ENCODE measurements at places on chromosomes 4 and X.
A peak's percentile ranks its signal among the peaks of the same experiment; 100 is the strongest.

DNA sequence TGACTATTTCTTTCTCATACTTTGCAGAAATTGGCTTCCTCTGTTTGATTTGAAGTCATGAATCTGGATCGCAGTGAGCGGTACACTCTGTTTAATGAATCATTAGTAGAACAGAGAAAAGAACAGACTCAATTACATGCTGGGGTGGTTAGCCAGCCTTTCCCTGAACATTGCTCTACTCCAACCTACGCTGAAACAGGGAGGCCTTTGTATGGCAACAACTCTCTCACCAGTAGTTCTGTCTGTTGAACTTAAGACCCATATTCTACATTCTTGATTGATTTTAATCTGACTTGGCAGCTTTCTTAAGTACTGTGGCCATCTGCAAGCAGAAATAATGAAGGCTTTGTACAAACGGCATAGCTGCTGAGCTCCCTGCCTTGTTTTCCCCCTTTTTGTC is 19.0 kb upstream of the AP1S2 start:
- no peak for DNase-seq

DNA sequence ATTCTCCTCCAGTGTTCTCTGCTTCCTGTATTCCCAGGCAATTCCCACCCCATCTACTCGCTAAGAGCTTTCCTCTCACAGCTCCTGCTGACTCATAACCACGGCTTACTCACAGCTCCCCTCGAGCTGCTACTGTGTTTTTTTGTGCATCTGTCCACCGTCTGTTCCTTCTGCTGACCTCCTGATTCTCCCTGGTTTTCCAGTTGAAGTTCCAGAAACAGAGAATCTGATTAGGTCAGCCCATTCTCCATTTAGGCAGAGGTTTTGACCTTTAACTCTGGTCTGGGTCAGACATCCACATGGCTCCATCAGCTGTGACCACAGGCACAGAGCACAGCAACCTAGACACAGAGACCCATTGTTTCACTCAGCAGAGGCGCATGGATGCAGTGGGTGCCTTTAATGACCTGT is 5.5 kb upstream of the SMIM20 start:
- no peak for DNase-seq

- DNase-seq = no peak
Measured at GRCh38 chrX:117987373-117987772, 129.2 kb downstream of the KLHL13 start.

DNA sequence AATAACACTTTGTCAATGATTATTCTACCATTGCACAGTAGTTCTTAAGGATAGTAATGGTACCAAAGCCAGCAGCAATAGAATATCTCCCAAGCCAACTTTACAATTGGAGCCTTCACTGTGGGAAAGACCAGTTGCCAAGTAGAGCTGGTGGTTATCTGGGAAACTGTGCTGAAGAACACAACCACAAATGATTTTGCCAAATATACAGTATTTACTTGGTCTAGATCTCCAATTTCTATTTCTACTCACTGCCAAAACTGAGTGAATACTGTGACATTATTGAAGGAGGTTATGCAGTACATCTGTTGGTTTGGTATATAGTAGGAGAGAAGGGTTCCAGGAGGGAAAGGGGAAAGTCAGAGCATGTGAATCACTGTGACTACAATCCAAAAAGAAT is 3.8 kb downstream of the TET2 start:
- peak; percentile 50 for DNase-seq

GRCh38 chrX:21907260-21907659 is 33.2 kb upstream of the SMS start:
- DNase-seq = no peak

GRCh38 chrX:137031039-137031438 is 2.8 kb downstream of the GPR101 start:
- DNase-seq = no peak

GRCh38 chrX:107324493-107325310 is 118.3 kb downstream of the DNAAF6 start:
- peak; percentile 56 for DNase-seq

DNA sequence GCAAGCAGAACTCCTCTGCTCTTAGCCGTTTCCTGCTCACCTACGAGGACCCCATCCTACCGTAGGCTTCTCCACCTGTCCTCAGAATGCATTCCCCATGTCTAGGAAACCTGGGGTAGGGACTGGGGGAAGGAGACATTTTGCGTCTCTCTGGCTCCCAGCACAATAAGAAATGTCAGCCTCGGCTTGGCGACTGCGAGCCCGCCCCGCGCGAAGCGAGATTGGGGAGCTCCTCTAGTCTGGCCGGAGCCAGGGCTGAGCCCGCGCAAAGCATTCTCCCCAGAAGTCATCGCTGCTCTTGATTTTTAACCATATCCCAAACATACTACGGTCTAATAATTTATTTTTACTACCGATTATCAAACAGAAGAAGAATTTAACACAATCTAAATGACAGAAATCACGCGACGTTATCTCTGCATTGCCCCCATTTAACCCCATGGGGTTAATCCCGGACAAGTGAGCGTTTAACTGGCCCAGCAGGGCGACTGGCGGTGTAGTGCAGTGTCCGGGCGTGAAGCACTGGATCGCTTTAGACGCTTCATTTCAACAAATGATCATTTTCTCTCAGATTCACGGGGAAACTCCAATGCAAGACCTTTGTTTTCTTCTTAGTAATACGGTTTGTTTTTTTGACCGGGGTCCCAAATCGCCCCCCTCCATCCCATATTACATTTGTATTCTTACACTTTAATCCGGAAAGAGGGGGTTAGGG is 8.0 kb upstream of the PITX2 start:
- no peak for DNase-seq

DNA sequence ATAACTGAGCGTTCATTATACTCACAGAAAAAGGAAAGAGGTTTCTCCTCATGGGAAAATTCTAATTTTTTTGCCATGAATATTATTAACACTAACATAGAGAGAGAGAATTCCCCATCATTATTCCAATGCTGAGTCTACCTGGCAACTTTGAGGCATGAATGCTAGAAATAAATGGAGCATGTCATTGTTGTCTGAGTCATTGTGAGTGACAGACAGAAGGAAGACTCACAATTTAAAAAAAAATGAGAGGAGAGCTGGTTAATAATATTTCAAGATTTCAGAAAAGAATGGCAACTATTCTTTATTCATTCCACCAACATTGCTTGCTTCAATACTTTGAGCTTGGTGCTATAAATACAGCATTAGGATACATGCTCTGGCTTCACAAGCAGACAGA is 170.4 kb upstream of the HS3ST1 start:
- DNase-seq = no peak

DNA sequence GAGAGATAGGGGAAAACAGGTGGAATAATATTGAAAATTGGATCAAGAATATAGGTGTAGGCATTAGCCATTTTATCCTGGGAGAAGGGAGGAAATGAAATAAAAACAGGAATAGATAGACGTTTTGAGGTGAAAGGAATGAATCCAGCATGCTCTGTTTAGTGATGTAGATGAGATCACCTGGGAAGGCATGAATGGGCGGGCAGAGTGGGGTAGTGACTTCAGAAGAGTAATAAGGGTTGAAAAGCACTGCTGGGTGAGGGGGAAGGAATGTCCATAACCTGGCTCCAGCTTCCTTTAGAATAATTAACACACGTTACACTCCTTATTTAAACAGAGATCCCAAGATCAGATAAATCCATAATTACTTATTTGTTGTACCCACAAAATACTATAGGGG is 191.1 kb upstream of the ANXA3 start:
- DNase-seq = no peak

- DNase-seq = no peak
Measured at GRCh38 chrX:120617996-120618630, 11.7 kb downstream of the C1GALT1C1 start.

DNA sequence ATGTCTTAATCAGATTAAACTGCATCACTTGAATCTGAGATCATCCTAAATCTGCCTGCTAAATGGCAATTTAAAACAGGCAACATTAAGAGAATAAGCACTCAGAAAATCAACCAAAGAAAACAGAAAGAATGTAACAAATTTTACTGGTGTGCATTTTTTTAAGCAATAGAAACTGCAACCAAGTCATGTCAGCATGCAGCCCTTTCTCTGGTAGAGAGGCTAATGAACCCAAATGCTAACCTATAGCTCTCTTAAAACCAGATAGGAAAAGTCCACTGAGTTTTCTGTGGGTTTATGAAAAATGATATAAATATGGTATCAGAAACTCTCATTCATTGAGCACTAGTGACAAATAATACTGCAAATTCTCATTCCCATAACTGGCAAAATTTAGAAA is 35.6 kb downstream of the COL25A1 start:
- no peak for DNase-seq

DNA sequence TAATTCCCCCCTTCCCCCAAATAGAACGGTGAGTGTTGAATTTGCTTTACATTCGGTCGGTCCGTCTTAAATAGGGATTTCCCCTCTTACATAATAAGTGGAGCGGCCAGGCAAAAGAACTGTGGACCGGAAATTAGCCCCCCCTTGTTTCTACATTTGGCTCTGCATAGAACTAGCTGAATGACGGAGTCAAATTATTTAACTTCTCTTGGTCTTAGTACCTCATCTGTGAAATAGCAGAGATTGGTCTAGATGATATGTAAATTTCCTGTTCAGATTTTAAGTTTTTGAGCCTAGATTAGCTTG is 1.3 kb downstream of the SPATA18 start:
- no peak for DNase-seq

DNA sequence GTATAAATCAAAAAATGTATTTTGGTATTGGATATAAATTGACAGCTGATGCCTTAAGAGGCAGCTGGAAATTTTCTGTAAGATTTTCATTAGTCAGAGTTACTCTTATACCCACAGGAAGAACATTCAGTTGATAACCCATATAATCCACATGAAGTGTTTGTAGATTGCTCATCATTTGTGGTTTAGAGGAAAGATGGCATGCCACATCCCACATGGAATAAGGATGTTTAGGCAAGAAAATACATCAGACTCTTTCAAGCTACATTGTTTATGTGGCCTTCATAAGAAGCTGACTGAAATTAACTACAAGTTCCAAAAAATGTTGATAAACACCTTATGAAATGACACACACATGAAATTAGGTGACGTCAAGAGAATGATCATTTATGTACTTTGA is 56.6 kb downstream of the AREG start:
- no peak for DNase-seq

GRCh38 chrX:118216087-118216486 is 99.5 kb upstream of the KLHL13 start:
- no peak for DNase-seq

- DNase-seq = no peak
Measured at GRCh38 chr4:174873931-174874330, 44.2 kb upstream of the ADAM29 start.

- DNase-seq = no peak
Measured at GRCh38 chrX:65705439-65705838, 38.0 kb downstream of the MSN start.

GRCh38 chrX:109880629-109881028 is 122.3 kb upstream of the TMEM164 start:
- no peak for DNase-seq

GRCh38 chr4:112523764-112524505 is 8.0 kb upstream of the NEUROG2 start:
- peak; percentile 68 for DNase-seq

GRCh38 chr4:40421839-40422708 is 86.9 kb downstream of the CHRNA9 start:
- no peak for DNase-seq

DNA sequence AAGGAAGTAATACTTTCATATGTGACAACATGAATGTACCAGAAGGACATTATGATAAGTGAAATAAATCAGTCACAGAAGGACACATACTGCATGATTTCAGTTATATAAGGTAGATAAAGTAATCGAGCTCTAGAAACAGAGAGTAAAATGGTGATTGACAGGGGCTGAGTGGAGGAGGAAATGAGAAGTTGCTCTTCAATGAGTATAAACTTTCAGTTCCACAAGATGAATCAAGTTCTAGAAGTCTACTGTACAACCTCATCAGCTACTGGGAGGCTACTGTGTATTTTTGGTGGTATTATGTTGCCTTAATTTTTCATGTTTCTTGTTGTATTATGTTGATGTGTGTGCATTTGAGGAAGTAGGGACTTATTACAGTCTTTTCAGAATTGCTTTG is 270.9 kb upstream of the GRIA3 start:
- DNase-seq = no peak

DNA sequence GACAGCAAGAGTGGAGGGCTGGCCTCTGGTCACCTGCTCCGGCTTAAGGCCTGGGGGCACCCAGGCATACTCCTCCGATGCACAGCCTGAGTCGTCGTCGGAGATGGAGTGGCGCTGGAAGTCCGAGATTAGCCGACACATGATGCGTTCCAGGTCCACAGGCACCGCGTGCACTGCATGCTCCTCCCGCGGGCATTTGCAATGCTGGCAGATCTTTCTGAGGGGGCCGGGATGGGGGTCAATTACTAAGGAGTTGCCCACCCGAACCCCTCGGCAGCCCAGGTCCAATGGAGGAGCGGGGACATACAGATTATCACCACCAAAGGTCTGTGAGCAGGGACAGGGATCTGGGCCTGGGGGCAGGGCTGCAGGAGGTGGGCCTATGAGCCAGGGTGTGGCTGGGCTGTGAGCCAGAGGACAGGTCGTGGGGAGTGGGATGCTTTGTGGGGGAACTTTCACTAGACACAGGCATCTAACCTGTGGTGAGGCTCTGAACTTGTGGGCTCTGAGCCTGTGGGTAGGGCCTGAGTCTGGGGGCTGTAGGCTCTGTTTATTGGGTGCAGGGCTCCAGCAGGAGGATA is 2.4 kb downstream of the PRICKLE3 start:
- DNase-seq = no peak

DNA sequence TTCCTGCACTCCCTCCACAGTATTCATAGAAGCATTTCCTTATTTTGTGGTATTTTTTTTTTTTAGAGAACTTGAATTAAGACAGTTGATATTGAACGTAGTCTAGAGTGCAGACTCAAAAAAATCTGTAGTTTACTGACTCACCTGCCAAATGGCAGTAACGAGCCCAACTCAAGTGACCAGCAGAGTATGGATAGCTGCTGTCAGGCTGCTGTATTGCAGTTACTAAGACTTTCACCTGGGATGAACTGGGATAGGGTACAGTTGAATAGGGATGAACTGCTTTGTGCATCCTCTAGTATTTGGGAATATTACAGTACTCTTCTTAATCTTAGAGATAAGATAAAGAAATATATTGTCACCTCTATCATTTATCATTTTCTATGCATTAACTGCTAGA is 7.0 kb upstream of the SLC7A11 start:
- no peak for DNase-seq

- DNase-seq = no peak
Measured at GRCh38 chrX:139200793-139201192, 329.7 kb upstream of the F9 start.

DNA sequence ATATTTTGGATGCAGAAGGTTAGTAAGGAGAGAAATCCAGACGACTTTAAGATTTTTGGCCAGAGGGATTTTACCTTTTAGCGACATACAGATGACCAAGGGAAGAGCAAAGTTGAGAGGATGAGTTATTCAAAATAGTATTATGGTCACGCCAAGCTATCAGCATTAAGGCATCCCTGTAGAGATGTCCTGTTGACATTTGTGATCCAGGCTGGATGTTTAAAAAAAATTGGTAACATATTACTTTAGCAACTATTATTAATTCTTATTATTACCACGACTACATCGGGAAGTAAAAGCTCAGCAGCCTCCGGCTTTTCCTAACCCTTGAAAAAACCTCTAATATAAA is 562 bp upstream of the OSTC start:
- DNase-seq = no peak
